NCI-H526 (cell line): ENCODE measurements at places on chromosomes 2 and 18.

DNA sequence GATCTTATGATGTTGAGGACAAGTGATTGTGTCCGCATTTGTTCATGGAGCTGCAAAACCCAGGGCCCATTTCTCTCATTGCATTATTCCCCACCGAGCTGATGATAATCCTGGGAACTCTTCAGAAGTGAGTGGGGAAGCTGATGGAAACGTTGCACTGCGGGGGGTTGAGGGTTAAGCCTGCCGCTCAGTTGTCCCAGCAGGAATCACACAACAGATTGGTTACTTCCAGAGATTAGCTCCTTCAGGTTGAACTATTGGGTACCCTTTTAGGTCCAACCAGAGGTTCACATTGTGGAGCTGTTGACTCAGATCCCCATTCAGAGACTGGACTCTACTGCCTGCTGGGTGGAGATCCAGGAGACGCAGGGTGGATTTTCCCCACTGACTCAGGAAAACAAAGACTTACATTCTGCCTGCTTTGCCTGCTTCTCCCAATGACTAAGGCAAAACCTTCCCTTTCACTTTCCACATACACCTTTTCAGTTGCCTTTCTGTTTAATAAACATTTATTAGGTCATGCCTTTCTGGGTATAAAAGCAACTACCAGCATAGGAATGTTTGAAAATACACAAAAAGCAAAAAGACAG is 286.4 kb downstream of the TXNL1 start:
- no peak for DNase-seq

DNA sequence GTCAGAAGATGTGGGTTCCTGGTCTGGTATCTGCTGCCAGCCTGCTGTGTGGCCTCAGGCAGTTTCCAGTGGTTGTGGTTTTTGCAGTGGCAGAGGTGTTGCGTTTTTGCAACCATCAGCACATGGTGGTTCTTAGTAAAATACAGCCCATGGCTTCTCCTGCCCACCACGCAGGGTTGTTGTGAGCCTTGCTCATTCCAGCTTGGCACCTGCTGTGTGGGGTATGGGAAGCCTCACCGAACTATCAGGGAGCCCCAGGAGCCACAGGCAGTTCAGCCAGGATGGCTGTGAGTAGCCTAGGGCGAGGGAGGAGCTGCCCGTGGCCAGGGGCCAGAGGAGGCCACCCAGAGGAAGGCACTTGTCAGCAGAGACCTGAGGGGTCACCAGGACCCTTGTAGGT is 9.8 kb downstream of the ARID5A start:
- DNase-seq = no peak

- no peak for DNase-seq
These were observed 72.6 kb downstream of the SLC66A2 start for GRCh38 chr18:79878741-79879378.

DNA sequence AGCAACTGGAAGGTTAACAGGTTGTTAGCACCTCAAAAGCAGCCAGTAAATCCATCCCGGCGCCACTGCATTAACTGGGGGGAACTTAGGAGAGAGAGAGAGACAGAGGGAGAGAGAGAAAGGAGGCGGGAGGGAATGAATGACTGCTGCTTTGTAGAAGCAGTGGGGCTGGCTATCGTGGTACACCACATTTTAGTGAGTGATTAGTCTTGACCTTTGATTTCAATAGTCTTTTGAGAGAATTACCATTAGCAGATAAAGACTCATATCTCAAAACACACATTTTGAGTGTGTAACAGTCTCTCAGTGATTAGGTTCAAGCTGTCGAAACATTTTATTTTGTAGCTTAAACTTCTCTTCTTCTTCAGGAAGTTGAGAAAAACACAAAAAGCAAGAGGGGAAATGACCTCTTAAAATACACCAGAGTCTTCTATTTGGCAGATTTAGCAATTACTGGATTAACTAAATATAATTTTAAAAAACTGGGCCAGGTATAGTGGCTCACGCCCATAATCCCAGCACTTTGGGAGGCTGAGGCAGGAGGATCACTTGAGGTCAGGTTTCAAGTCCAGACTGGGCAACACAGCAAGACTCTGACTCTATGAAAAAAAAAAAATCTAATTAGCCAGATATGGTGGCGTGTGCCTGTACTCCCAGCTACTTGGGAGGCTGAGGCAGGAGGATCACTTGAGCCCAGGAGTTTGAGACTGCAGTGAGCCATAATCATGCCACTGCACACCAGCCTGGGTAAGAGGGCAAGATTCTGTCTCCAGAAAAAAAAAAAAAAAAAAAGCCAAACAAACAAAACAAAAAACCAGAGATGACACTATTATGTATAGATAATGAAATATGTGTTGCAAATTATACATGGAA is 22.0 kb upstream of the PNO1 start:
- no peak for DNase-seq

DNA sequence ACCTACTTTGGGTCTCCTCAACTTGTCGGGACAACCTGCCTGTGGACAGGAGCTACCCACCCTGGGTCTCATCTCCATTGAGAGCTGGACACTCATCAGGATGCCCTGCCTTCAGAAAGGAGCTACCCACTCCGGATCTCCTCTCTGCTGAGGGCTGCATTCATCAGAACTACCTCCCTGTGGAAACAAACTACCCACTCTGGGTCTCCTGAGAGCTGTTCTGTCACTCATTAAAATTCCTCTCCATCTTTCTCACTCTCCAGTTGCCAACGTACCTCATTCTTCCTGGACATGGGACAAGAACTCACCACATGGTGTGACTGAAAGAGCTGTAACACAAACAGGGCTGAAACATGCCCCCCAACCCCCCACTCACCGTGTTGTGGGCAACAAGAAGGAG is 22.5 kb upstream of the UBE2F start:
- no peak for DNase-seq

DNA sequence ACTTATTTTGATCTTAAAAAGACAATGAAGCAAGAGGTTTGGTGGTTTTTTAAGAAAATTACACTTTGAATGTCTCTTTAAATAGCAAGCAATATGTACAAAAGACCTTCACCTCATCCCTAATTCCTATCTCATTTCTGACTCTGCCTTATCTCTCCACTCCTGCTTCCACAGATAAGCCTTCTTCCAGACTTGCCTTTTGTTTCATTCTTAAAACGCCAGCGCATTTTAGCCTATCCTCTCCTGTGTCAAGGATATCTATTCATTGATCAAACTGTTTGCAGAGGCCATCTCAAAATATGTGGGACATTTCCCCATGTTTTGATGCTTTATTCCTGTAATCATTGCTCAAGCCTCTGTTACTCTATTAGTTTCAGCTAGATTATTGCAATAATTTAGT is 562.5 kb downstream of the PARD3B start:
- no peak for DNase-seq

DNA sequence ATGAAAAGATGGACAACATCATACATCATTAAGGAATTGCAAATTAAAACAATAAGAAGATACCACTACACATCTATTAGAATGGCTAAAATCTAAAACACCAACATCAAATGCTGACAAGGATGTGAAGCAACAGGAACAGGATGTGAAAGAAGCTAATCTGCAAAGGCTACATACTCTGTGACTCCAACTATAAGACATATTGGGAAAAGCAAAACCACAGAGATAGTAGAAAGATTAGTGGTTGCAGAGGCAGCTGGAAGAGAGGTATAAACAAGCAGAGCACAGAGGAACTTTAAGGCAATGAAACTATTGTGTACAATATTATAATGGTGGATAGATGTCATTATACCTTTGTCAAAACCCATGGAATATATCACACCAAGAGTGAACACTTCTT is 393.7 kb upstream of the RAB6C start:
- DNase-seq = no peak

GRCh38 chr2:238284802-238285515 is 3.5 kb downstream of the PER2 start:
- DNase-seq = peak; percentile 36

DNA sequence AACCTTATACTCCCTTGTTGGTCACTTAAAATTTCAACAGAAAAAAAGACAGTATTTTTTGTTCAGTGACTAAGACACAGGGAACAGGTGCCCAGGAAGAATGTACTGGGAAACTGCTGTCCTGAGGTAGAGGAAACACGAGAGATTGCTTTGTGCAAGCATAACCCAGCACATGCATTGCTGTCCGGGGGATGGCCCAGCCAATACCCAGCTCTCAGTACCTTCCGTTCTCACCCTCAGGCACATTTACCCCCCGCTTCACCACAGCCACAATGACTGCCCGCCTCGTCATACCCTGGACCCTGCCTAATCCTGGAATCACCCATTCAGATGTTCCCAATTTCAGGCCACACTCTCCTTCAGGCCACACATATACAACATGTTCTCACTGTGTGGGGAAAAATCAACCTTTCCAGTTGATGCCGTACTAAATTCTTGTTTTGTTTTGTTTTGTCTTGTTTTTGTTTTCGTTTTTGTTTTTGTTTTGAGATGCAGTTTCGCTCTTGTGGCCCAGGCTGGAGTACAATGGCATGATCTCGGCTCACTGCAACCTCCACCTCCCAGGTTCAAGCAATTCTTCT is 140.7 kb downstream of the ESCO1 start:
- DNase-seq = no peak

- no peak for DNase-seq
These were observed 61.4 kb downstream of the BCL2L11 start for GRCh38 chr2:111182121-111182520.
